Colonic mucosa (tissue), 4 donors: ENCODE measurements at places on chromosomes 2 and 18. TPM values are rescaled to one million over a fixed set of nuclear protein-coding genes. Genes with fewer than 3 reads are reported as not detected.

The ANTXR1 gene
- 17.0 TPM for total RNA-seq

The MREG gene
- total RNA-seq: 9.4 TPM

The IL1RN gene
- total RNA-seq: 1.5 TPM

The COLEC12 gene
- total RNA-seq: 1.9 TPM

The CAVIN2 gene
- 12.7 TPM for total RNA-seq

The RNF125 gene
- 8.4 TPM for total RNA-seq

The AGPS gene
- total RNA-seq: 102 TPM

The HOXD13 gene
- 0.77 TPM for total RNA-seq

The TBC1D8 gene
- total RNA-seq: 11.8 TPM

The NCOA1 gene
- 35.2 TPM for total RNA-seq

The DUSP19 gene
- total RNA-seq: 2.0 TPM

The GAD1 gene
- total RNA-seq: not detected

The SIX2 gene
- 0.10 TPM for total RNA-seq

The GKN1 gene
- total RNA-seq: not detected

The ZNF532 gene
- total RNA-seq: 5.6 TPM
